A549 treated with ZK216348 at 1 μM for 4 hours (cell line): ENCODE measurements at places on chromosomes 5 and 9. TPM values are rescaled to one million over a fixed set of nuclear protein-coding genes. Genes with fewer than 3 reads are reported as not detected.

Gene AJM1
- 2.1 to 5.6 TPM (median 5.3 TPM) in 5 replicates for total RNA-seq

Gene SPINK6
- total RNA-seq = 0.52 to 1.7 TPM (median 0.65 TPM) in 3 of 5 replicates, not detected in the others

Gene DNM1
- 59.8 to 104 TPM (median 95.3 TPM) in 5 replicates for total RNA-seq

Gene DMRT3
- total RNA-seq = not detected in 5 replicates

Gene FBXO10
- 4.8 to 8.8 TPM (median 7.8 TPM) in 5 replicates for total RNA-seq
